Stimulated activated CD4-positive, alpha-beta T cell treated with anti-CD3 and anti-CD28 coated beads, Interleukin-4, amount 100 ng/mL, for 48 hours (primary cell): ENCODE measurements at places on chromosomes 1 and 21.

DNA sequence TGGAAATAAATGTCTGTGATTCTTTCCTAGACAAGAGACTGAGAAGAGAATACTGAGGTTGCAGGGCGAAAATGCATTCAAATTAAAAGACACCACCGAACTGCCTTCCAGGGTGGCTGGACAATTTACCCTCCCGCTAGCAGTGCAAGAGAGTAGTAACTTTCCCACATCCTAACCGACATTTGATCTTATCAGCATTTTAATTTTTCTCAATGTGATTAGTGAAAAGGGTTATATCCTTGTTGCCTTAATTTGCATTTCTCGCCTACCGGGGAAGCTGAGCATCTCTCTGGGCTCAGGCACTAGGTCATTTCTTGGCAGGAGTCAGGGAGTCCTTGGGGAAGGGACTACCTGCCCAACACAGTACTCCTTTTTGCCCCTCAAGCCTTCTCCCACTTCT, 2.8 kb downstream of the TNFRSF8 start:
- DNase-seq = no peak

GRCh38 chr1:83641206-83641658, 357.7 kb downstream of the TTLL7 start:
- no peak for DNase-seq

- no peak for DNase-seq
These were observed 78.8 kb downstream of the DDAH1 start for GRCh38 chr1:85386068-85386722.

- DNase-seq = no peak
These were observed 2.7 kb downstream of the CCDC24 start for GRCh38 chr1:43994071-43994470.

- no peak for DNase-seq
These were observed 251.2 kb upstream of the VAMP3 start for GRCh38 chr1:7519861-7520395.

DNA sequence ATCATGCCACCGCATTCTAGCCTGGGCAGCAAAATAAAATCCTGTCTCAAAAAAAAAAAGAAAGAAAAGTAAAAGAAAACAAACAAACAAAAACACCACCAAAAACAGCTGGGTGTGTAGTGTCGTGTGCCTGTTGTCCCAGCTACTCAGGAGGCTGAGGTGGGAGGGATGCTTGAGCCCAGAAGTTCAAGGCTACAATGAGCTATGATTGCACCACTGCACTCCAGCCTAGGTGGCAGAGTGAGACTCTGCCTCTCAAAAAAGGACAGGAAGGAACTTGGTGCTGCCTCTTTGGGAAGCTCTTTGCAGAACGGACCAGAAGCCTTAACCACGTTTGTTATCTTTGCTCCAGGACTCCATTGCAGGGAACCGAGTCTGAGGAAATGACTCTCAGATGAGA, 11.0 kb downstream of the KIF17 start:
- no peak for DNase-seq

DNA sequence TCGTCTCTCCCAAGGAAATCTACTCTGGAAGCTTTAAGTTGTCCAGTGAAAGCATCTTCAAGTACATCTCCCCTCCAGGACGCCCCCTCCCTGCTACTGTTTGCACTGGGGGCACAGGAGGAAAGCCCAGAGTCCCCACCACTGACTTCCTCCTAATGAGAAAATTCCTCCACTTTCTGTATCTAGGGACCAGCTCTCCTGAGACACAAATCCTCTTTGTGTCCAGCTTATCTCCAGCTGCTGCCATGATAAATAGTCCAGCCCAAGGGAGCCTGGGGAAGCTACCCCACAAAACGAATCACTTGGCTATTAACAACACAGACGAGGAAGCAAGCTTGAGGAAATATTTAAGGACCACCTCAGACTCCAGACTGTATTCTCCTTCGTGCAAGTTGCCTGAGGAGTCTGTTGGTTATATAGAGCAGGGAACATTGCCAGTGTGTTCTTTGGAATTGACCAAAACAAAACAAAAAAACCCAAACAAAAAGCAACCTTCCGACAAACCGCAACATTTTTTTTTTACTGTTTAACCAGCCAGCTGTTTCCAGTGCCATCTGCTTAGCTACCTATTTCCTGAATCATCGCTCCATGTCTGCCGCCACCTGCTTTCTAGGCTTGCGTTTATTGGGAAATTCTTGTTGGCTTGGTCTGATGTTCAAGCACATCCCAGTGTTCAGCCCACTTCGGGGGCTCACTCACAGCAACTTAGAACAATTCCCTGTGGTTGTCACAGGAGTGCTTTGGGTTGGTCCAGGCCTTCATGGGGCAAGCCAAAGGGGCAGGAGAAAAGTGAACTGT, 7.7 kb downstream of the C1orf226 start:
- DNase-seq = no peak
